Mammary microvascular endothelial cell (primary cell): ENCODE measurements at places on chromosomes 6 and 20. TPM values are rescaled to one million over a fixed set of nuclear protein-coding genes. Genes with fewer than 3 reads are reported as not detected.

DEFB123 gene
- not detected in 2 replicates for total RNA-seq

SLC26A8 gene
- total RNA-seq = not detected in 2 replicates

SAYSD1 gene
- total RNA-seq = 12.2 and 13.9 TPM in 2 replicates

RNGTT gene
- 16.3 and 16.8 TPM in 2 replicates for total RNA-seq
